Activated T-cell treated with anti-CD3 and anti-CD28 coated beads, Interleukin-2, amount 50 U/mL, for 4 hours (primary cell): ENCODE measurements at places on chromosomes 2 and 18.

GRCh38 chr18:26133652-26134051 is at the start of gene PSMA8:
TSS of gene PSMA8 (plus strand) at chr18:26133869. CDS start at chr18:26133966, 97 bp downstream.
- peak; percentile 57 for DNase-seq

- no peak for DNase-seq
Observed at GRCh38 chr2:139769633-139770032, 989.4 kb upstream of the NXPH2 start.

- DNase-seq, result no peak
Observed at GRCh38 chr2:12070581-12070980, 324.1 kb downstream of the LPIN1 start.

- DNase-seq, result no peak
Observed at GRCh38 chr2:76415821-76416220, 705.1 kb upstream of the GCFC2 start.

DNA sequence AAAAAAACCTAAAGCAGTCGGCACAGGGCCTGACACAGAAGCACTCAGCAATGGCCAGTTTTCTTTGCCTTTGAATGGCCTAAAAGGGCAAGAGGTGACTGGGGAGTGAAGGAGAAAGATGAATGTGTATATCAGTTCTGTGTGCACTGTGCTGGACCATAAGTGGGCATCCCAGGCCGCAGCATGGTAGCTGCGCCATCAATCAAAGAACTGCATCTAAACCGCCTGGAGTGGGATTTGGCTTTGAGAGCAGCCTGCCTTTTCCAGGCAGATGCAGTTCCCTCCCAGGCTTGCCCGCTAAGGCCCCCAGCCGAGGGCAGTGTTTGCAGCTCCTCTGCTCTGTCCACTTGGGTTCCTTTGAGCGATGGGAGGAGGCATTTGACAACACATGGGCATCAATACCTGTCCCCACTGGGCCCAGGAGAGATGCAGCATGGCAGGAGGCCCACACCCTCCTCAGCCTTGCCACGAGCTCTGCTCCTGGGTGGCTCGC is 144.1 kb downstream of the FAM210A start:
- DNase-seq, result no peak

- no peak for DNase-seq
Observed at GRCh38 chr2:150606380-150607060, 119.1 kb upstream of the RND3 start.

GRCh38 chr2:109513749-109514588 is 99.8 kb downstream of the SEPTIN10 start:
- DNase-seq, result no peak

- DNase-seq, result no peak
Observed at GRCh38 chr2:20431772-20432171, 15.1 kb upstream of the RHOB start.

GRCh38 chr2:224999754-225000153 is 42.5 kb downstream of the DOCK10 start:
- DNase-seq, result no peak

- peak; percentile 19 for DNase-seq
Observed at GRCh38 chr2:29920130-29920577, 1.2 kb downstream of the ALK start.

DNA sequence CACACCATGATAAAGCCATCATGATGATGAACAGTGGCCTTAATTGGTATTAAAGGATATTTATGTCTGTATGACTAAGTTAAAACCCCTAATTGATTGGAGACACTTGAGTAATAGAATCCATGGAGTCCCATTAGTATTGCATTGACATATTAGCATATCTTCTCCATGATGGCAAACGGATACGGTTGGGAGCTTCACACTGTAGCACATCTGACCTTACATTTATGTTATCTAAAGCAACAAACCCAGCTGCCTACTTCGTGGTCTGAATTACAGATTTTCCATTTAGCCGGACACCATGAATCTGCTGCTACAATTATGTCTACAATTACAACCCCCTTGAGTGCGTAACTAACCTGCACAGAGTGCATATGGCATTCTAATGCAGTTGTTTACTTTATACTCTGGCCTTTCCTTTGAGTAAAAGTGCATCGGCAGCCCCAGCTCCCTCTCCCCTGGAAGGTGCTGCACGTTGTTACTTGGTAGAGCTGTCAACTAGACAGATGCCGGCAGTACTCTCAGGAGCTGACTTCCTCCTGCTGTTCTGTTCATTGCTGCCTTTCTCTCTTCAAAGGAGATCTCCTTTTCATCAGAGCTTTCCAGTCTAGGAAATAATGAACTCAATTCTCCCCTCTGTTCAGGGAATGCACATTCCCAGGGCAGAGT is 92.1 kb downstream of the LRRC30 start:
- DNase-seq, result no peak

- DNase-seq, result no peak
Observed at GRCh38 chr2:154264024-154264423, 392.3 kb downstream of the GALNT13 start.

DNA sequence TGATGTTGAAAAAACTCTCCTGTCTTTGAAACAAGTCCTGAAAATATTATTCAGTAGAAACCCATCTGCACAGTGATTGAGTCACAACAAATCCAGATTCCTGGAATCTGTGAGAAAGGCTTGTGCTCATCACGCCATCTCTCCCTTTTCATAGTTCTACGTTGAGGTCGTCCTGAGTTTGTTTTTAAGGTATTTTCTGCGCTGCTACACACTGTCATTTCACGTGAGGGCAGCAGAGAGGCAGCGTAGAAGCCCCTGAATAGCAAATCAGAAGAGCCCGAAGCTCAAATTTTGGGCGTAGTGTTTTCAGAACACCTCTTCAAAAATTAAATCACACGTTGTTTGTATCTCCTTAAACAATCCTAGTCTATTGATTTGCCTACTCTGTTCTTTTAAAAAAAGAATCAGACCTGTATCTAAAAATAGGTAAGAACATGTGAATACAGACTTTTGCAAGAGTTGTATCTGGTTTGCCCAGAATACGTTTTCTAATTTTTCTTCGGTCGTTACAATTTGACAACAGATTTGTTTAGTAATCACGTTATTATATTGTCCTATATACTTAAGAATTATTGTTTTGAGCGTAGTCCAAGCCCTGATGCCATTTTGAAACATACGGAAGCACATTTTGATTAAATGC is 61.6 kb upstream of the SLC38A11 start:
- no peak for DNase-seq

GRCh38 chr2:8258406-8258805 is 423.4 kb upstream of the ID2 start:
- no peak for DNase-seq

- DNase-seq, result no peak
Observed at GRCh38 chr2:242022550-242023290, 153.2 kb downstream of the RTP5 start.

DNA sequence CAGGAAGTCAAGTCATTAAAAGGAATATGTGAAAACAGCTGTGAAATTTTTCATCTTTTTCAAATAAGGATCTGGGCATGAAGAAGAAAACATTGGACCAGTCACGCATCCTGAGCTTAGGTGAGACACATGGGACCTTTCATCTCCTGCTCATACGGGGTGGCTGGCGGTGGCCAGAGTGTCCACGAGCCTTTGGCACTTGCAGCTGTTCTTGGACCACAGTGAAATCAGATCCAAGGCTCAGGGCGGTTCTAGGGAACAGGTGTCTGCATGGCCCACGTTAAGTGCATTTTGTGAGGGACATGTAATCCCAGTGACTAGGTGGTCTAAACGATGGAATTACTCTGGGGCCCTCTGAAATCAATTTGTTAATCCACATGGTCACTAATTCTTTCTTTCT is 212.7 kb upstream of the COPS8 start:
- DNase-seq, result no peak

DNA sequence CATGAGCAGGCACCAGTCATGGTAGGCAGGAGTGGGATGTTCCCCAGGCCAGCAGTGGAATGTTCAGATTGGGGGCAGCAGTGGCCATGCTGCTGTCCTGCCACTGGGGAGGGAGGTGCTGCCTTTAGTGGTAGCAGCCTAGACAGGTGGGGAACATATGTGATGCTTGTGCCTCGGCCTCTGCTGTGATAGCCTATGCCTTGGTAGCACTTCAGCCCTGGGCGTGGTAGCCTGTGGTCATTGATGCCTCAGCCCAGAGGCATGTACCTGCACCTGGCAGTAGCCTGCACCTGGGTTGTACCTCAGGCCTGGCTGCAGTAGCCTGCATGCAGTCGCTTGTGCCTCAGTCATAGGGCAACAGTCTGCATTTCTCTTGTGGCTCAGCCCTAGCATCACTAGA is 7.1 kb downstream of the RFTN2 start:
- no peak for DNase-seq

GRCh38 chr18:438571-438970 is 61.9 kb downstream of the COLEC12 start:
- no peak for DNase-seq

GRCh38 chr2:166179201-166179600 is 51.4 kb upstream of the SCN1A start:
- DNase-seq, result no peak

DNA sequence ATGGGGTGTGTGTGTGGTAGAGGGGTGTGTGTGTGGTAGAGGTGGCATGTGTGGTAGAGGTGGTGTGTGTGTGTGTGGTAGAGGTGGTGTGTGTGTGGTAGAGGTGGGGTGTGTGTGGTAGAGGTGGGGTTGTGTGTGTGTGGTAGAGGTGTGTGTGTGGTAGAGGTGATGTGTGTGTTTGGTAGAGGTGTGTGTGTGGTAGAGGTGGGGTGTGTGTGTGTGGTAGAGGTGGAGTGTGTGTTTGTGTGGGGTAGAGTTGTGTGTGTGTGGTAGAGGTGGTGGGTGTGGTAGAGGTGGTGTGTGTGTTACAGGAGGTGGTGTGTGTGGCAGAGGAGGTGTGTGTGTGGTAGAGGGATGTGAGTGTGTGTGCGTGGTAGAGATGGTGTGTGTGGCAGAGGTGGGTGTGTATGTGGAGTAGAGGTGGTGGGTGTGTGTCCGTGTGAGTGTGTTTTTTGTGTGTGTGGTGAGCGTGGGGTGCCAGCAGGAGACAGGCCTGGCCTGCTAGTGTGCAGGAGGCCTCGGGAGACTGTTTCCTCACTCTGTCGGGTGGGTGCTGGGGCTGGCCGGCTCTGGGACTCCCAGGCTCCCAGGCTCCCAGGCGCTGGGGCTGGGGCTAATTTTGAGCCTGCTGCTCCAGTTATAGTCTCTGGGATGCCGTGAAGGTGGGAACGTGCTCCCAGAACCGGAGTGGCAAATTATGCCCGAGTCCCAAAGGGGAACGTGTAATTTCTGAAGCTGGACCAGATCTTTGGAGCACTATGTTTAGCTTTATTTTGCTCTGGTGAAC is 165.2 kb downstream of the DYSF start:
- DNase-seq, result no peak

GRCh38 chr2:225112362-225113126 is 70.3 kb upstream of the DOCK10 start:
- DNase-seq, result no peak

DNA sequence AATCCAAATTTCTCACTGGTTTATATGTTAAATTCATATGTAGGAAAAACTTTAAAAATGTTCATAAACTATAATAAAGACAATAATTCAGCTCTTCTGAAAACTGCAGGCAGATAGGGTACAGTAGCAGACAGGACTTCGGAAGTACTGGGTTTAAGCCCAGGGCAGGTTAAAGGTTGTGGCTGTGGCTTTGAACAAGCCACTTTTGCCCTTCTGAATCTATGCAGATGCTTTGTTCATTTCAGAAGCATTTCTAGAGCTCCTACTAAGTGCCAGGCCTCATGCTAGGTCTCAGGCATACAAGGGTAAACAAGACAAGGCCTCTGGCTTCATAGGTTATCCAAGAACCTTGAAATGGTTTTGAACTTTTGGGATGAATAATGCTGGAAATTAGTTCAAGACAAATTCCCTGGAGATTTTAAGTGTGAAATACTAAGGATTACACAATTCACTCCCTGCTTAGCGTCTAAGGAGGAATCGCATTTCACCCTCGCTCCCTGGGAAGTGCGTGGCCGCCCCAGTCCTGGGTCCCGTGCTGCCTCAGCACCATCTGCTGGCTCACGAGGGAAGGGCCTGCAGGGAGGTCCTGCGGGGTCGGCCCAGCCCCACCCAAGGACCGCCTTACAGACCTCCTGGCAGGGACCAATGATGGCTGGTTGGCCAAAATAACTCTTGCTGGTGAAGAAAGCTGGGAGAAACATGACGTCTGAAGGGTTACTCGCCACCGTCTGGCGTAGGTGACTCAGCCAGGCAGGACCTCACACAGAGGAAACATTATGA is 67.7 kb upstream of the L3MBTL4 start:
- DNase-seq, result no peak

DNA sequence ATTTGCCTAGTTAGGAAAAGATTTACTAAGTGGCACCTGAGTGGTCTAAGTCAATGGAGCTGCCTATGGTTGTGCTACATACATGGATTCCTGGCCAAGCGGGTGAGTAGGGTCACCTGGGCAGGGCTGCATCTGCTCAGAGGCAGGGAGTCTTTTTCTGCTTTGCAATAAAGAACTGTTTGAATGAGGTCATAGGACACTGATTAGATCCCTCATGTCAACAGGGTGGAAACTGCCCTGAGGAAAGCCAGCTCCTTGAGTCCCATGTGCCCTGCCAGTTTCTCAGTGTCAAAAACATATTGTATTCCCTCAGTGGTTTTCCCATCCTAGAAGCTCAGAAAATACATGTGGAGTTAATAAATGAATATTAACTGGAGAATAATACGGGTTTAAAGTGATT is 4.6 kb downstream of the LAMA3 start:
- no peak for DNase-seq

- DNase-seq, result no peak
Observed at GRCh38 chr2:112618383-112618782, 27.4 kb upstream of the SLC20A1 start.

GRCh38 chr2:154336201-154336600 is 362.3 kb upstream of the KCNJ3 start:
- no peak for DNase-seq

- DNase-seq, result no peak
Observed at GRCh38 chr2:195457873-195458272, 199.2 kb upstream of the SLC39A10 start.

DNA sequence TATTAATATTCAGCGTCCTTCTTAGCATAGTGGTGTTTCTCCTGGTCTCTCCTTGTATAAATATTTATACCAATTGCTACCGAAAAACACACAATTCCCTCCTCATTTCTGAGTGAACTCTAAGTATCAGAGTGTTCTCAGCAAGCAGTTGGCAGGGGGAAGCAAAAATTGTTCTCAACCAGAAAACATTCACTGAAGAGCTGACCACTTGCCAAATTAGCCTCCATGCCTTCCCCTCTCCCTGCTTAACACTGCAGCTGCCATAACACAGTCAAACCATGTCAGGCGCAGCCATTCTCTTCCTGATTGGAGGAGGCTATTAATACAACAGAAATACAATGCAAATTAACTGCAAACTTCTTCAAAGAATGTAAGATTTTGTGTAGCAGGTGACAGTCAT is 105.0 kb downstream of the COL6A3 start:
- DNase-seq, result no peak

- DNase-seq, result no peak
Observed at GRCh38 chr2:61420991-61421544, 49.8 kb downstream of the USP34 start.
